ENCODE measurements at places on chromosomes 5 and 9.
A peak's percentile ranks its signal among the peaks of the same experiment; 100 is the strongest.

DNA sequence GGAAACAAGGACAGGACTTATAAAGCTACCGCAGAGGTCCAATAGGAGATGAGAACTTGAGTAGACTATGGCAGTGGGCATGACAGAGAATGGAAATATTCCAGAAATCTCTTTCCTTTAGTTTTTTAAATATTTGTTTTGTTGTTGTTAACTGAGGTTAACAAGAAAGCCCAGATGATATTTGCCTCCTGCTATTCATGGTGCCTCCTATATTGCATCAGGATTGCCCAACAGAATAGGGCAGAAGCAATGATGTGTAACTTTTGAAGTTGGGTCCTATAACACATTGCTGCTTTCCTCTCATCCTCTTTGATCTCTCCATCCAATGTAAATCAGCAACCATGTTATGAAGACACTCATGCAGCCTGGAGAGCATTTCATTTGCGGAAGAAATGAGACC lies 42.8 kb downstream of the PDE4D start:
- DNase-seq = no peak

- DNase-seq = no peak
Measured at GRCh38 chr5:150293091-150293941, 3.7 kb upstream of the CAMK2A start.

DNA sequence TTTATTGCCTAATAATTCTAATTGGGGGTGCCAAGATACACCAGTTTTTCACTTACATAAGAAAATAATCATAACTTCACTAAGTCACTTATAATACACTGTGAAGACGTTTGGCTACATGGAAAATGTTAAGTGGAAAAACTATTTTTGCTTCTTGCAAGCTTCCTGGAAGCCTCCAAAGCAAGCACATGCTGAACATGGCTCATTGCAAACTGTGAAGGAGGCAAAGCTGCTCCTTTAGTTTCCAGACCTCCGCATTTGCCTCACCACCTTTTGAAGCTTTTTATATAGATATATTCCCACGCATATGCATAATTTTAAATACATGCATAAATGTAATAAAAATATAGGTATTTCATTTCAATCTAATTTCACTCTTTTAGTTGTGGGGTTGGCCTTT lies 285.6 kb upstream of the PRDM9 start:
- DNase-seq = no peak

DNA sequence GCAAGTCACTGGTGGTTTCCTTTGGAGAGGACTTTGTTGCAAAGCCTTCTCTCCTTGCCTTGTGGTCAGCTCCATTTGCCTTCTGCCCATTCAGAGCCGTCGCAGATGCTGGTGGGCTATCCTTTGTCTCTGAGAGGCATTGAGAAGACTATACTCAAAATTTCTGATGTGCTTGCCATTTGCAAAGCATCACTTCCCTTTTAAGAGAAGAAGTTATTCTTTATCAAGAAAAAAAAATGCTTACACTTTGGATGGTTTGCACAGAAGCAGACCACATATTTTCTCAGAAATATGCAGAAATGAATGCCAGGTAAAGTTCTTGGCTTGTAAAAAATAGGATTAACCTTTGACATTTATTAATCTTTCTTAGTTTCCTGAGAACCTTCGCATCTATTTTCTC lies 195.8 kb upstream of the KLF4 start:
- no peak for DNase-seq

DNA sequence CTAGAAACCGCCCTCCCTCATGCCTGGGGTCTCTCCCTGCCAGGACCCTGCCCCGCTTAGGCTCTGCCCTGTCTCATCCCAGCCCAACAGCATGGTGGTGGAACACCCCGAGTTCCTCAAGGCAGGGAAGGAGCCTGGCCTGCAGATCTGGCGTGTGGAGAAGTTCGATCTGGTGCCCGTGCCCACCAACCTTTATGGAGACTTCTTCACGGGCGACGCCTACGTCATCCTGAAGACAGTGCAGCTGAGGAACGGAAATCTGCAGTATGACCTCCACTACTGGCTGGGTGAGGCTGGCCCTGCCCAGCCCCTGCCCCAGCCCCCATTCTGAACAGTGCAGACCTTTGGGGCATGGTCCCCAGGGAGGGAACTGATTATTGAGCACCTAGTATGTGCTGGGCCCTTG lies 33.9 kb downstream of the GSN start:
- DNase-seq = no peak

DNA sequence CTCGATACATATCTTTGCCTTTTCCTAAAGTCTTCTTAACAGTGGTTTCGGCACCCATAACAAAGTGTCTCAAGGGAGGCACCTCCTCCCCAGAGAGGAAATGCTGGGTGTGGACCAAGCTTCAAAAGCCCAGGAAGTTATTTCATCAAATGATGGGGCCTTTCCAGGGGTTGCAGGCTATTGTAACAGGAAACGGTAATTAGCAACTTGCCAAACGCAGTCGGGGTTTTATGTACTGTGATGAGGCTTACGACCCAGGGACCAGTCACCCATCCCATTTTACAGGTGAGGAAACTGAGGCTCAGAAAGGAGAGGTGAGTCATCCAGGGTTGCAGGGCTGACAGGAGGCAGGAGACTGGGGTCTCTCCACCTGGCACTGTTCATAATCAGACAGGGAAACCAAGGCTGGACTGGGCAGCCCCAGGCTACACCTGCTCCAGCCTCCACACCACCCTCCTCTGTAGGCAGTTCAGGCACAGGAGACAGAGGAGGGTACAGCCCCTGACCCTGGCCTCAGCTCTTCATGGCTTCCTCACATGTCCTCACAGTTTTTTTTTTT lies 30.0 kb upstream of the SUSD3 start:
- DNase-seq = peak; percentile 48

GRCh38 chr9:13500034-13500433 lies 220.5 kb upstream of the MPDZ start:
- DNase-seq = no peak

- DNase-seq = no peak
Measured at GRCh38 chr9:37040508-37041127, 6.5 kb upstream of the PAX5 start.

DNA sequence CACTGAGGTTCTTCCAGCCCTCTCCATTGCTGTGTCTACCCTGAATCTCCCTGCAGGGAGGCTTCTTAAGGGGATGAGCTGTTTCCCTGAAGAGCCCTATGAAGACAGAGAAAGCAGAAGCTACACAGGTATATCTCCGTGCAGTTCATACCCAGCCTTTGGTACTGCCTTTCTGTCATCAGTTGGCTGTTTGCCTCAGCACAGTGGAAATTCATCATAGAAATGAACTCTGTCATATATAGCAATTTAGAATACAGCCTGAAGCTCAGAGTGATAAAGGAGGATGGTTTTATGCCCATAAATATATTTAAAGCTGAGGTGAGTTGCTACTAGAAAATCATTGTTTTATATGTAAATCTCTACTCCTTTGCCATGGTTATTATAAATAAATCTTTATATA lies 42.6 kb upstream of the KCNN2 start:
- no peak for DNase-seq

DNA sequence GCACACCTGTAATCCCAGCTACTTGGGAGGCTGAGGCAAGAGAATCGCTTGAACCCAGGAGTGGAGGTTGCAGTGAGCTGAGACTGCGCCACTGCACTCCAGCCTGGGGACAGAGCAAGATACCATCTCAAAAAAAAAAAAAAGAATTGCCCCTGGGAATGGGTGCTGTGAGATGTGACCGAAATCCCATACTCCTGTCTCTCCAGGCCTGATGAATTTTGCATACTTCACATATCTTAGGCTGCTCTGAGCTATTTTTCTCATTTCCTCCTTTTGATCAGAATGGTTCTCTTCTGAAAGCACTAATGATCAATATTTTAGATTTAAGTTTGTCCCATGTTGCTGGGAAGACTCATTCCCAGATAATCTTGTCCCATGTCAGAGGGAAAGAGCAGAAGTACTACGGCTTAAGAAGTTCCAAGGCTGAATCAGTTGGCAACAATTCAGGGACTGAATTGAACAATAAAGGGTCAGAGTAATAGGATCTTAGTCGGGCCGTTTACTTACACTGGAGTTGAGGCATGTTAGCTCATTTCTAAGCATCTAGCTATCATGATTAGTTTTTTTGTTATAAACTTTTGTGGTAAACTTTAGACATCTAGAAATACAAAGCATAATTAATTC lies 44.2 kb upstream of the TENT2 start:
- DNase-seq = no peak

GRCh38 chr5:135333732-135334515 lies 65.1 kb downstream of the MACROH2A1 start:
- DNase-seq = no peak
